ENCODE measurements at places on chromosomes 1 and 21.

- DNase-seq, result no peak
Observed at GRCh38 chr1:2980073-2980791, 41.0 kb upstream of the ACTRT2 start.

GRCh38 chr1:107149946-107150345, 9.1 kb downstream of the NTNG1 start:
- DNase-seq, result no peak

DNA sequence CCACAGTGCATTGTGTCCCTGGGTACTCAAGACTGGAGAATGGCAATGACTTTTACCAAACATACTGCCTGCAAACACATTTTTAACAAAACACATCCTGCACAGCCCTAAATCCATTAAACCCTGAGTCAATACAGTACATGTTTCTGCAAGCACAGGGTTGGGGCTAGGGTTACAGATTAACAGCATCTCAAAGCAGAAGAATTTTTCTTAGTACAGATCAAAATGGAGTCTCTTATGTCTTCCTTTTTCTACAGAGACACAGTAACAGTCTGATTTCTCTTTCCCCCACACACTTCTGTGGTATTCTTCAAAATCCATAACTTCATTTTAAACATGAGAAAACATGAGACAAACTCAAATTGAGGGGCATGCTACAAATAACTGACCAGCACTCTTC, 13.9 kb downstream of the BMP8A start:
- no peak for DNase-seq

GRCh38 chr1:205072286-205072685, 12.0 kb downstream of the TMEM81 start:
- DNase-seq, result no peak

GRCh38 chr1:46675549-46676314, 4.1 kb downstream of the TEX38 start:
- DNase-seq, result no peak

DNA sequence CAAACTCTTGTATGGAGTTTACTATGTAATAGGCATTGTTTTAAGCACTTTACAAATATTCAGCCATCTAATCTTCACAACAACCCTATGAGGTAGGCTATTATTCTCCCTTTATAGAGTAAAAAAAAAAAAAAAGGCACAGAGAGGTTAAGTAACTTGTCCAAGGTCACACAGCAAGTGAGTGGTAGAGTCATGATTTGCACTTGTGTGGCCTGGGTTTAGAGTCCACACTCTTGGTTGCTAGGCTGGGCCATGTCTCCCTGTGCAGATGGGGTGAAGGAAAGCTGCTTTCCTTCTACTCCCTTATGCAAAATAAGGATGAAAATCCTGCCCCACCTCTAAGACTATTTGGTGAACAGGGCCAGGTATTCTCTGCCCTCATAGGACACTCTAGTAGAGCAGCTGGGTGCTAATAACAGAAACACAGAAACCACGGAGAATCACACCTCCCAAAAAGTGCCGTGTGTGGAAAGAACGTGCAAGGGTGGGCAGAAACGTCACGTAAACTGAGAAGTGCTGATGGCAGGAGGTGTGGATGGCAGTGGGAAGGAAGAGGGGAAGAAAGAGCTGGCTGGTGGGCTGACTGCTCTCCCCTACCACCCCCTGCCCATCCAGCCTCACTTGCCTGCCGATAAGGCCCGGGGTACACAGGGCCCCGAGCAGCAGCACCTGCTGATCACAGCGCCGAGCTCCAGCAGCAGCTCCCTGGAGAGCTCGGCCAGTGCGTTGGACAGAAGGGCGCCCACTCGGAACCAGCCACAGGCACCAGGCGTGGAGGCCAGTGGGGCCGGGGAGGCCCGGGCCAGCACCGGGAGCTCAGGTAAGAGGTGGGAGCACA, 28.3 kb upstream of the VPS13D start:
- no peak for DNase-seq

DNA sequence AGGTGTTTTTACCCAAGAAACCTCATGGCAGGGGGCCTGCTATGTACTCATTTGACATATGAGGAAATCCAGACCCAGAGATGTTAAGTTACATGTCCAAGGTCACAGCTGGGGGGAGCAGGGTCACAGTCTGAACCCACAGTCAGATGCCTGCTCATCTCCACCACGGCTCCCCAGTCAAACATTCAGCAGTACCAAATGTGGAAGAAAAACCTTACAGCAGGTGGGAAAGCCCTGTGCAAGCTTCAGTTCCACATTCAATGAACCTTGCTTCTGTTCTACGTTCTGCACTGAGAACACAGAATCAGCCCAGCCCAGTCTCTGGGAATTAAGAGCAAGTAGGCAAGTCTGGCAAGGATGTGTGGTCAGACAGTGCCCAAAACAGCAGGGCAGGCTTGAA, 35.2 kb downstream of the LRP8 start:
- no peak for DNase-seq

DNA sequence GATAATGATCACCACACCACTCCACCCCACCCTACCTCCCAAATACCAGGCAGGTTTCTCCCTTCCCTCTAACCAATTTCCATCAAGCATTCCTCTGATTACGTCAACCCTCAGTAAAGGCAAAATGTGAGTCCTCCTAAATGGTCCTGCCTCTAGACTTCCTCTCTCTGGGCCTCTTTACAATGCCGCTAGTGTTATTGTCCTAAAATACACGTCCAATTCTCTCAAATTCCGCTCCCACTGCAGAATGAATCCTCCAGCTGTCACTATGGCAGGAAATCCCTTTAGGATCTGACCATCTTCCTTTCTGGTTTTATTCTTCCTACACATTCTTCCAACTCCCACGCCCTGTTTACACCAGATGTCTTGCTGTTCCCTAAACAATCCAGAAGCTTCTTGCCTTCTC, 68.7 kb downstream of the DEGS1 start:
- no peak for DNase-seq

- peak; percentile 52 for DNase-seq
Observed at GRCh38 chr1:16048573-16049189, 5.1 kb downstream of the CLCNKB start.

DNA sequence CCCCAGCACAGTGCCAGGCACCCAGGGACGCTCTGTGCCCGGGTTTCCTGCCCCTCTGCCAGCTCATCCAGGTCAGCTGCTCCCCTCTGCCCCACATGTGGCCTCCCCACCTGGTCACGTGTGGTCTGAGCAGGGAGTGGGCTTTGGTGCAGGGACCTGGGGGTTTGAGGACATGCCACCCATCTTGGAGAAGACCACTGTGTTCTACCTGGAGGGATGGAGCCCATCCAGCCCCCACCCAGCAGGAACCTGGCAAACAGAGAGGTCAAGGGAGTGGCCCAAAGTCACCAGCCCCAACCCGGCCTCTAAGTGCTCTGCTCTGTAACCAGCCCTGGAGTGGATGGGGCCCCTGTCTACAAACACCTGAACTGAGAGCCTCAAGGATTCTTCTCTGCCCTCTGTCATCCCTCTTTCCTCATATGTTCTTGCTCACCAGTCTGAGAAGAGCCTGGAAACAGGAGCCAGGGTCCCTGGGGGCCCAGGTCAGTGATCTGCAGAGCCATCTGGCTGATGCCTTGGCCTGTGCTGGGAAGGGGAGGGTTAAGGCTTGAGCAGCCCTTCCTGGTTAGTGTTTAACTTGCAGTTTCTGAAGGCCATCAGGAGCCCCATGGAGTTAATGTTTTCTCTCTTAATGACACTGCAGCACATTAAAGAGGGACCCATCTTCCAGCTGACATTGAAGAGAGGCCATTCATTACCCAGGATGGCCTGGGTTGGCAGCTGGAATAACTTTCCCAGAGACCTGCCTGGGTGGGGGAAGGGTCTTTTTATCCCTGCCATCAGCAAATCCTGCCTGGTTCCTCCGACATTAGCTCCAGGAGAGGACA, 235.4 kb downstream of the PTPRU start:
- DNase-seq, result no peak

DNA sequence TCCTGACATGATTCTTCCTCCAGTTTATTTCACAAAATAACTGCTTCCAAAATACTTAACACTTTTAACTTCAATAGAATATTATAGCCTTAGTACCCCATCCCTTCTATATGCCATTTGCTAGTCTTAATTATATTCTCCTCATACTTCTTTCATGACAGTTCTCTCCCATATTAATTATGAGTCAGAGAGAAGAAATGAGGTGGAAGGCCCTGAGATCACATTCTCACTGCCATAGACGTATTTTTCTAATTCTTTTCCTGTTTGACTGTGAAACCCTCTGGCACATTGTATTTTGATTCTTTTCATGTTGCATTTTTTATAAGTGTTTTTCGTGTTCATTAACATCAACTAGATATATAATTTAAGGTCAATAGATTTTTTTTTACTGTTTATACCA, 88.4 kb downstream of the GTF2B start:
- no peak for DNase-seq

DNA sequence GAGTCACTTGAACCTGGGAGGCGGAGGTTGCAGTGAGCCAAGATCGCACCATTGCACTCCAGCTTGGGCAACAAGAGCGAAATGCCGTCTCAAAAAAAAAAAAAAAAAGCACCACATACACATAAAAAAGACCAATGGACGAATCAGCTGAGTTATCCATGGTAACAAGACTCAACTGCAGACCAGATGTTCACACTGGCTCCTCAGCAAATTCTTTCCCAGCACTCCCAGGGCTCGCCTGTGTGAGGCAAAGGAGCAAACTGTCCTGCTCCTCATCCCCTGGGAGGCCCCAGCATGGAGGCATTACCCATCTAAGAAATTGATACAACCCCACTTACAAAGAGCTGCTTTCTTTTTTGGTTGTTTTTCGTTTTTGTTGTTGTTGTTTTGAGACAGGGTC, 3.1 kb downstream of the TMEM234 start:
- DNase-seq, result no peak

DNA sequence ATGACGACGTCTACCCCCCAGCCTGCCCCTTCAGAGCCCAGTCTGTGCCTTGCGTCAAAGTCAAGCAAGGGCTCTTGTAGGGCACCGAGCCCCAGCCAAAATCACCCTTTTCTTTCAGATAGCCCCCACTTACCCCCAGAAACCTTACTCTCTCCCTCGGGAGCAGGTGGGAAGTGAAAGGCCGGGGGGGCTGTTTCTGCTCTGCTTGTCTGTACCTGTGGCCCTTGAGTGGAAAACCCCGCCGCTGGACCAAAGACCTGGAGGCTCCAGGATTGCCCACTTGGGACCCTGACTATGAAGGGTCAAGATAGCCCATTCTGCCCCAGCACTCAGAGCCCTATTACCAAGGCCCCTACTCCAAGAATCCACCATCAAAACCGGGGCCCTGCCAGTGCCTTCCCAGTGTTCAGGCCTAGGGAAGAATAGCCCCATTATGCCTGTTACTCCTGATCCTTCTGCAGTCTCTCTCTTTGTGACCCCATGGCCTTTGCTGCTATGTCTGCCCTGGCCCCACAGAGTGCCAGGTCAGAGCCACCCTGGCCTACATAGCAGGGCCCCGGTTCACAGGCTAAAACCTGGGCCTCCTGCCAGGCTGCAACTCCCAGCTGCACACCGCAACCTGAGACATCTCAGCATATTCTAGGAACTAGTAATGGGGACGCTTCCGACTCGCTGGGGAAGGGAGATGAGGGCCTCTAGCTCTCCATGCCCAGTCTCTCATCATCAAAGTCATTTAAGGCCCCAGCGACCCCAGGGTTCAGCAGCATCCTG, 22.2 kb upstream of the HPDL start:
- DNase-seq, result no peak

Measured in naive thymus-derived CD8-positive, alpha-beta T cell (primary cell).